ENCODE measurements at places on chromosomes 4 and X.

DNA sequence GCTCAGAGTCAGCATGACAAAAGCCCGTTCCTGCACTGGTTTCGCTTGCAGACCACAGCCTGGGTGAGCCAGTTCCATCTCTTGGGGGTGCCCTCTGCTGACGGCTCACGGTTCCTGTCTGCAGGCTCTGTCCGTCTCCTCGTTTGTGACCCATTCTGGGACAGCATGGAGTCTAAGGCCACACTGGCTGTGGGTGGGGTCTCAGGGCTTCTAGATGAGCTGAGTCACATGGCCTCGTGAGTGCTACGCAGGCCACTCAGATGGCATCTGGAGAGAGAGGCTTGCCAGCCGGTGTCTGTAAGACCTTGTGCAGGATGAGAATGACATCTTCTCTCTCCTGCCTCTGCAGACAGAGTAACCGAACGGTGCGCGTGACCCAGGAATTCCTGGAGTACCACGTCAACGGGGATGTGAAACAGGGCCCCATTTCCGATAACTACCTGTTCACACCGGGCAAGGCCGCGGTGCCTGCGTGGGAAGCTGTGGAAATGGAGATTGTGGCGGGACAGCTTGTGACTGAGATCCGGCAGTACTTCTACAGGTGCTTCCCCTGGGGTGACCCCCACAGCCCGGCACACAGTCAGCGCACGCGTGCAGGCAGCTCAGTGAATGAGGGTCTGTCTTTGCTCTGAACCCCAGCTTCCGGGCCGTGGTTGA is 31.6 kb upstream of the MRFAP1 start:
- DNase-seq: no peak

- DNase-seq: no peak
Observed at GRCh38 chrX:67718926-67719325, 175.1 kb downstream of the AR start.

GRCh38 chrX:635428-636090 is 5.0 kb downstream of the SHOX start:
- no peak for DNase-seq

DNA sequence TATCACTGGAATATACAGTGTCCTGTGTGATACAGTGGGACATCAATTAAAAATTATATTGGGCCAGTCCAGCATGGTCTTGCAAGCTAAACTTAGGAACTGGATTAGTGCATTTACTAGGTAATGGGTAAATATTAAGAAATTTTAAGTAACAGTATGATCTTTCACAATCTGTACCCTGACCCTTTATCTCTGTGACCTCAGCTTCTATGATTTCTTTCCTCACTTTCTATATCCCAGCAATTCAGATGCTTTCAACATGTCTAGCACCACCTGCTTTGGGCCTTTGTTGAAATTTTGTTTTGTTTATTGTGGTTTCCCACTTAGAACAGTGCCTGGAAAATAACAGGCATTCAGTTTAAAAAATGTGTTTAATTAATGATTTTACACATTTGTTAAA is 2295.4 kb downstream of the ARAP2 start:
- no peak for DNase-seq

DNA sequence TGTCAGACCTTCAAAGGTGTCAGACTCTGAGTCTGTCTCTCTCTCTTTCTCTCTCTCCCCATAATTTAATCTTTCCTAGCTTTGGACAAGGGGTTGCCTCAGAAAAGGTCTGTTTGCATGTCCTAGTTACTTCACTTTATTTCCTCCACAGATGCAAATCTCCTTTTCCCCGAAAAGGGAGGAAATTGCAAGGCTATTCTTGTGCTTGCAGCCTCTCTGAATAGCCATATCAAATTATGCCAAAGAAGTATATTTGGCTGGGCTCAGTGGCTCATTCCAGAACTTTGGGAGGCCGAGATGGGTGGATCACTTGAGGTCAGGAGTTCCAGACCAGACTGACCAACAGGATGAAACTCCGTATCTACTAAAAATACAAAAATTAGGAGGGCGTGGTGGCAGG is 145.6 kb upstream of the GATB start:
- no peak for DNase-seq

DNA sequence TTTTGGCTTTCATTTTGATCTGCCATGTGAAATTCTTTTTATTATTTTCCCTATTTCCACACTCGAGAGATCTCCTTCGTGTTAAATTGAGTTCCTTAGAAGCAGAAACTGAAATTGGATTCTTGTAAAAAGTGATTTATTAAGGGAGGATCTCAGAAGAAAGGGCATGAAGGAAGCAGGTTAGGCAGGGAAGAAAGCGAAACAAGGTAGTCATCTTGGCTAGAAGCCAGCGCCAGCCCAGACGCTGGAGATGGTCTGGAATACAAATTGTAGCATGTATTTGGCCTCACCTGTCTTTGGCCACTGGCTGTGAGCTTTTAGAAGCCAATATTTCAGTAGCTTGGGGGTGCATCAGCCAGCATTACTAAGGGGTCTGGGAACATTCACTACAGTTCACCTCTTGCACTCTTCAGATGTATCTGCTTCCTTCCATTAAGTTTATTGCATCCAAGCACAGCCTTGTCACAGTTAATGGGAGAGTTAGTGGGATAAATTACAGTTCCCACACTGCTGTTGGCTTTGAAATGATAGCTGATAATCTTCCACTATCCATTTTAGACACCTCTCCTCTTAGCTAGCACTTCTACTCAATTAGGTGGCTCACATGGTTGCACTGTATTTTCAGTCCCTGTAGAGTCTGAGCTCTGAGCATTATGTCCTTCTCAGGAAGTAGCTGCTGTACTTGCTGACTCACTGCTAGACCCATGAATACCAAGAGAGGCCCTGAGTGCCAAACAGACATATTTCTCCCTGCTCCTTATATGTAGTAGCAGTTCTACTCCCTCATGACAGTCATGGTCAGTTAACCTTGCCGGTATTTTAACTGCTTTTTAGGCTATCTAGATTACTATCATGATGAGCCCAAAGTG is 14.6 kb downstream of the GRXCR1 start:
- no peak for DNase-seq

DNA sequence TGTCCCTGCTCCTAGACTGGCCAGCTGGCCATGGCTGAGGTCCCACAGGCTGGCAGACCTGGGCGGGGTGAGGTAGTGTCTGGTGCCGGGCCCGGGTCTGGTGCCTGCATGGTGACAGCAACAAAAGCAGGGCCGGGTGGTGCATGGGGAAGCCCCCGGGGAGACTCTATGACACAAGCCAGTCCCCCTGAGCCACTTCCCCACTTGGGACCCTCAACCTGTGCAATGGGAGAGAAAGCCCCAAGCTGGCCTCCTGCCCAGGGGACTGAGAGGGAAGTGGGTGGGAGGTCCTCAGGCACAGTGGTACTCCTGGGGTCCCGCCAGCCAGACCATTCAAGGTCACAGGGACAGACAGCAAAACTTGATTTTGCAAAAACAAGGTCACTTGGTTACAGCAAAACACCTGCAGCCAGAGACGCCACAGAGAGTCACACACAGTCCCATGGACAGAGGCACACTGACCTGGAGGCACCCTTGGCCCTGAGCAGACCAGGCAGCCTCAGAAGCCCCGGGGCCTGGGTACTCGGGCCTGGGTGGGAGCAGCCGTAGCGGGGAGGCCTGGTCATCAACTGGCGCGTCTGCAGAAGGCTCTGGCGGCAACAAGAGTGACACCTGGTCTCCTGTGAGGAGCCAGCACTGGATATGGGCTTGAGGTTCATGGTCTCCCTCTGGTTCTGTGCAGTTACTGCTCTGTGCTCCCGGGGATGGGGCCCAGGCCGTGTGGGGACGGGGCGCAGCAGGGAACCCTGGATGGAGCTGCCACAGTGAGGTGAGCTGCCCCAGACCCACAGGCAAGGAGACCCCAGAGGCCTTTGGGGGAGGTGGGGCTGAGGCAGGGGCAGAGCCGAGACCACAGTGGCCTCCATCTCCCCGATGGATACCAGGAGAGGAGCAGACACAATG is 60.6 kb downstream of the HTRA3 start:
- DNase-seq: no peak

GRCh38 chr4:24013668-24014422 is 124.0 kb upstream of the PPARGC1A start:
- DNase-seq: no peak

DNA sequence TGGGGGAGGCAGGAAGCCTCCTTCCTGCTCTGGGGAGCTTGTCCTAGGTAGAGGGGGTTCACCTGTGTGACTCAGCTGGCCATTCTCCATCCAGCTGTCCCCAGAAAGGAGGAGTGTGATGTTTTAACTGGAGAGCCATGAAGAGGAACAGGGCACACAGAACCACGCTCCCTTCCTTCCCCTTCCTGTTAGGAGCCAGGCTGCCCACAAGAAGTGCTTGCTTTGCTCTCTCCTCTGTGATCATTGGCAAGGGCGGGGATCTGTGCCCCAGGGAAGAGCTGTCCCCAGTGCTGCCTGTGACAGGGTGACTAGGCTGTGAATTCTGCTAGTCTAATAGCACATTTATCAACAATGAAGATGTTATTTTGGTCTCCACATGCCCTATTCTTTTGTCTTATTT is 169.6 kb upstream of the GATB start:
- DNase-seq: no peak
